GM13977 (cell line): ENCODE measurements at places on chromosomes 5 and 9.

- no peak for DNase-seq
Observed at GRCh38 chr5:125065741-125066140, 319.3 kb upstream of the ZNF608 start.

DNA sequence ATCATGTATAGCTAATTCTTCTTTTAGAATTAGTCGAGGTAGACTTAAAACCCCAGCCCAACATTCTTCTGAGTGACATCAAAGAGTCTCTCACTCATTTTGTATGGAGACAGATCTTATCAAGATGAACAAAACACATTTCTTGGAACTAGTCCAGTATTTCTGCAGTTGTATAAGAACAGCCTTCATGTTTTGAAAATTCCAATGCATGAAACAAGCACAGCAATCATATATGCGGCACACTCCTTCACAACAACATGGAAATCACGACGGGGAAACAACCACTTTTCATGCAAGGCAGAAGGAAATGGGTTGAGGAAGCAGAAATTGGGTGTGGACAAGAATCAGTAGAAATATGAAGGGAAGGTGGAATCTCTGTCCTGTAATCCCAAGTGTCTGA, 113.8 kb downstream of the PLK2 start:
- DNase-seq: no peak

DNA sequence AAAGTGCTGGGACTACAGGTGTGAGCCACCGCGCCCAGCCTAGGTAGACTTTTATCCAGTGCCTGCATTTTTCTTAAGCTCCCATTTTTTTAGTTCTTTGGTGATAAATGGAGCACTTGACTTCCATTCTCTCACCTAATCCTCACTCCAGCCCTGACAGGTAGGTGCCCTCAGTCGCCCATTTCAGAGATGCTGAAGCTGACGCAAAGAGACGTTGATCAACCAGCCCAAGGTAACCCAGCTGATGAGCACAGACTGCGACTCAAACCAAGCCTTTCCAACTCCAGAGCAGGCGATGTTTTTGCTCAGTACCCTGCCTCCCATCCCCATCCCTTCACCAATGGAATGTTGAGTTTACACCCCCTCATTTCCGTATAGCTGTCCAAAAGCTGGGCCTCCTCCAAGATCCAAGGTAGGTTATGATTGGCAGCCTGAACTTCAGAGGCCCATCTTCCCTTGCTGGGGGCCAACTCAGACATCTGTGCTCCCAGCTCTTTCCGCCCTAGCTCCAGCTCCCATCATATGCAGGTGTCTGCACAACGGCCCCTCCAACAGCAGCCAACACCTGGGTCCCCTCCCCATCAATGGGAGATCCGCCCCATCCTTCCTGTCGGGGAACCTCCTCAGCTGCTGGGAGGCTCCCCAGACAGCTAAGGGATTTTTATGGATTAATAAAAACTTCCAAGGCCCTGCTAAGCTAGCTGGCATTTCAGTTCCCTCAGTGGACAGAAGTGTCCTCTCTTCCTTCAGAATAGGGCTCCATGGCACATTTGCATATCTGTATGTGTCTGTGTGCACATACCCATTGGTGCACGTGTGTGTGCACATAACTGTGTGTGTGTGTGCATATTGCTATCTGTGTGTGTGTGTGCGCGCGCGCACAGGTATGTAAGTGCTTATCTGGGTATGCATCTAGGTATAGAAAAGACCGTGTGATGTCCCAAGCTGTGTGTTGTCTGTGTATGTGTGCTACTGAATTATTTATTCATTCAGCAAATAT, 39.3 kb upstream of the VDAC1 start:
- DNase-seq: no peak

- no peak for DNase-seq
Observed at GRCh38 chr9:85536076-85536475, 205.7 kb downstream of the AGTPBP1 start.

DNA sequence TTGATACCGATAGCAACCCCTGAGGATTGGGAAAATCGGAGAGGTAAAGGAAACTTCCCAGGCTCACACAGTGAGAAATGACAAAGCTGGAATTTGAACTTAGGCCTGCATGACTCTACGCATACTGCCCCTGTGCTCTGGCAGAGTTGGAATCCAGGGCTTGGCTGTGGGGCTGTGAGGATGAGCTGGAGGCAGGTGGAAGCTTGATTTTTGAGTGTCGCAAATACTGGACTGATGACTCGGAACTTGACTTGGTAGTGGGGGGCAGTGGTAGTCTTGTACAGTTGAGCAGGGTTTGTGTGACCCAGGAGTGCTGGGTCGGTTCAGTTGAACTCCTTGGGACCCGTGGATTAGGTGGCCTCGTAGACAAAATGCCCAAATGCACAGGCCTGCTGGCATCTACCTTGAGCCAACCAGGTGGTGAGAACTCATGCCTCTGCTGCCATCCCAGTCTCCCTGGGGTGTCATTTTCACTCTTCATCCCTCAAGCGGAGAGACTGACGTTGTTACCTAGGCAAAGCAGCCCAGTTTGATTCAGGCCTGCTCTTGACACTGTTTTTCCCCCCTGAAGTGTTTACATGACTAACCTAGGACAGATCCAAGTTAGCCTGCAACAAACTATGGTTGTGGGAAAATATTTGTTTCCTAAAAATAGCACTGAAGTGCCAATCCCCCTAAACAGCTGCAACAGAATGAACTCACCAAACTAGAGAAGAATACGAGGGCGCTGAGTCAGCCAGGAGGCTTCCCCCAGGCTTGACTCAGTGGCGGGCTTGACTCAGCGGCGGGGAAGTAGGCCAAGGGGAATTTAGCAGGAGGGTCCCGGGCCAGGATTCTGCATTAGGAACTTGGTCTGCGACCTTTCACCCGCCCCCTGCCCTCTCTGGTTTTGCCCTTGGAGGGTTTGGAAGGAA, 45.7 kb upstream of the ORM1 start:
- no peak for DNase-seq

- no peak for DNase-seq
Observed at GRCh38 chr5:26763215-26763614, 275.2 kb downstream of the CDH9 start.

GRCh38 chr9:123312306-123312877, 43.6 kb upstream of the CRB2 start:
- DNase-seq: no peak
